Hepatocyte (in vitro differentiated cells): ENCODE measurements at places on chromosomes 2 and 18. TPM values are rescaled to one million over a fixed set of nuclear protein-coding genes. Genes with fewer than 3 reads are reported as not detected.

GRCh38 chr2:128941751-128942150 lies 623.1 kb upstream of the HS6ST1 start:
- H3K4me1 ChIP-seq: no peaks in the 10 kb centered on the region
- no peak for DNase-seq
- H3K36me3 ChIP-seq: no peaks in the 10 kb centered on the region
- H3K27me3 ChIP-seq: no peaks in the 10 kb centered on the region
- H3K4me3 ChIP-seq: no peak overlapping the region
- no peak overlapping the region for H3K27ac ChIP-seq

The CENPA gene
- 1.7 and 3.1 TPM in 2 replicates for total RNA-seq

The CKAP2L gene
- total RNA-seq: 4.3 and 8.1 TPM in 2 replicates

DNA sequence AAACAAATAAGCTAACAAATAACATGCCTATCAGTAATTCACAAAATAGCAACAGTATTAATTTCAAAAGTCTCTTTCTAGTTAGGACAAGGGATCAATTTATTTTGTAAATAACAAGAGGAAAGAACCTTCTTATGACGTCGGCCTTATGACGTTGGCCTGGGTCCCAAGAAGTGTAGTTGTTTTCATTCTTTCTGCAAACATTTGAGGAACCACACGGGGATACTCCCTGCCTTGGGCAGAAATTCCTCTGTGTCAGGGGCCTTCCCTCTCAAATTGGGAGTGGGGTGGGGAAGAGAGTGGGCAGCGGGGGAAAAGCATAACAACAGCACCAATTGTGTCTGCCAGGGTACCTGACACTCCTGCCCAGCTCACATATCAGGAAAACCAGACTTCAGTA lies 1.3 kb downstream of the CCDC68 start:
- H3K27ac ChIP-seq: peak overlapping the region; percentile 70
- no peaks in the 10 kb centered on the region for H3K36me3 ChIP-seq
- no peak overlapping the region for H3K4me3 ChIP-seq
- H3K4me1 ChIP-seq: peaks cover 16% of the 10 kb centered on the region

The IL18RAP gene
- total RNA-seq: 0.40 and 0.80 TPM in 2 replicates

DNA sequence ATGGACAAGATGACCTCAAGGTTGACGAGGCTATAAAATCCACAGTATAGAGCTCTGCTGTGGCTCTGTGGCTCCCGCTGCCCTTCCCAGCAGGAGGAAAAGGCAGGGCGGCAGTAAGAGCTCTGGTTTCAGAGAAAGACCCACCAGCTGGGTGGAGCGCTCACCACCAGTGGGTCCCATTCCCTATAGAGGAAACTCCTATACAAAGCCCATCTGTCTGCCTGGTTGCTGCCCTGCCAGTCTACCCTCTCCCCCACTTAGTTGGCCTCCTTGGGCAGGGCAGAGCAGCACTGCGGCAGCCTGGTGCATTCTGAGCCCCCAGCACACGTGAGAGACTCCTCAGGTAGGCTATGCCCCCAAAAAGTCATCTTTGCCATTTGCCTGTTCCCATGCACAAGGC lies 26.5 kb downstream of the TNS1 start:
- no peak overlapping the region for H3K4me3 ChIP-seq
- no peaks in the 10 kb centered on the region for H3K27me3 ChIP-seq
- H3K27ac ChIP-seq: no peak overlapping the region
- no peak for DNase-seq

GRCh38 chr2:223034221-223034975 lies 17.6 kb upstream of the KCNE4 start:
- no peaks in the 10 kb centered on the region for H3K36me3 ChIP-seq
- peaks cover 13% of the 10 kb centered on the region for H3K4me1 ChIP-seq
- H3K27me3 ChIP-seq: no peaks in the 10 kb centered on the region
- no peak overlapping the region for H3K27ac ChIP-seq
- no peak overlapping the region for H3K4me3 ChIP-seq

DNA sequence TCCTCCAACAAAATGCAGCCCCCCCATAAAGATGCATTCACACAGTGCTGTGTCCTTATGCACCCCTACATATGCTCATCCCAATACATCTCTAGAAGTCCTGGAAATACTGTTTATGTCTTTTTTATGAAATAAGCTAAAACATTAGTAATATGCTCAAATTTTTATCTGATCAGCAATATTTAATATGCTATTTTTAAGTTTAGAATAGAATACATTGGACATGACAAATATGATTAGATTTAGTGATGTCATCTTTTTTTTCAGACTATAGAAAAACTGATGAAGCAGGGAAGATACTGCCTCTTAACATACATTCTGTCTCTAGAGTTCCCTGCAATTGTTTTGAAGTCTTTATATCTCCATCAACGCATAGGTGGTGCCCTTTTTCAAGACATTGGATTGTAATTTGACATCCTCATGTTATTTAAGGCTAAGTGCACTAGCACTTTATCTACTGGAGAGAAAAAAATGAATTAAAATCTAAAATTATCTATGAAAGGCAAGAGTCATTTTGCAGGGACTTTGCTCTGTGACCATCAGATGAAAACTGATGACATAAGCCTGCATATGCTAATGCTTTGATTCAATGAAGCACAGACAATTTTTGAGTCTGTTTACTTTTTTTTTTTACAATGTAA lies 395.3 kb downstream of the LPIN1 start:
- no peaks in the 10 kb centered on the region for H3K4me1 ChIP-seq
- H3K27ac ChIP-seq: no peak overlapping the region
- no peak for DNase-seq
- no peaks in the 10 kb centered on the region for H3K27me3 ChIP-seq
- H3K4me3 ChIP-seq: no peak overlapping the region
- H3K36me3 ChIP-seq: no peaks in the 10 kb centered on the region

GRCh38 chr2:240214790-240215675 lies 74.6 kb upstream of the OTOS start:
- no peak overlapping the region for H3K27ac ChIP-seq
- no peaks in the 10 kb centered on the region for H3K27me3 ChIP-seq
- H3K36me3 ChIP-seq: no peaks in the 10 kb centered on the region
- DNase-seq: no peak
- H3K4me1 ChIP-seq: no peaks in the 10 kb centered on the region

DNA sequence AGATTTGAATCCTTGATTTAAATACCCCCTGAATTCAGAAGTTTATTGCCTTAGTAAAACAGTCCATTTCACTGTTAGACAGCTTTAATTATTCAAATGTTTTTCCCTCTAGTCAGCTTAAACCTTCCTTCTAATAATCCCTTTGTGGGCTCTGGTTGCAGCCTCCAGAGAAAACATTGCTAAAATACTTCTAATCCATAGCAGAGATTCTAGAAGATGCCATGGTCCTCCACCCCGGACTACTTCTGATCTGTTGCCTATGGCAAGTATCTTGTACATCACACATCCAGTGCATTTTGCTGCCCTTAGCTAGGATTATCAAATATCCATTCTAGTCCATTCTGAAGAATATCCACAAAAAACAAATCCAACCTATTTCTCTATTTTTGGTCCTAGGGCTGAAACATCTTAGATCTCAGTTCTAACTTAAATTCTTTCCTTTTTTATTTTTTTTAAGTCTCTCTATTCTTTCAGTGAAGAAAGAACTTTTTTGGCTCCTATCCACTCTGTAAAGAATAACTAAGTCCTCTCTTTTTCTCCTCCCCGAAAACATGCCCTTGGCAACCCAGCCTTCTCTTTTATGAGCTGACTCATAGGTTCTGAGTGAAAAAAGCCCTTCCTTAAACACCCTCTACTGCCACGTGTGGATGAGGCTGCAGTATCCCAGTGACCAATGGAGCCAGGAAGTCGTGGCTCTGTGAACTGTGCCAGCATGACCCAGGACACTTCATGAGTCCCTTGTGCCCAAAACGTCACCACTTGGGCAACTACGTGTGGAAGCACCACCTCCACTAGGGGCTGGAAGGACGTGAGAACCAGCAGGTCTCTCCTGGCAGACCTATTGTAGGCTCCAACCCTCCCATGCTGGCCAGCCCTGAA lies 349.8 kb downstream of the TNS1 start:
- H3K4me3 ChIP-seq: no peak overlapping the region
- H3K27ac ChIP-seq: peak overlapping the region; percentile 66
- no peaks in the 10 kb centered on the region for H3K36me3 ChIP-seq
- peak; percentile 76 for DNase-seq
- peaks cover 21% of the 10 kb centered on the region for H3K4me1 ChIP-seq

The POU3F3 gene
- total RNA-seq: not detected in 2 replicates
